ENCODE measurements at places on chromosomes 5 and 9. TPM values are rescaled to one million over a fixed set of nuclear protein-coding genes. Genes with fewer than 3 reads are reported as not detected.

DNA sequence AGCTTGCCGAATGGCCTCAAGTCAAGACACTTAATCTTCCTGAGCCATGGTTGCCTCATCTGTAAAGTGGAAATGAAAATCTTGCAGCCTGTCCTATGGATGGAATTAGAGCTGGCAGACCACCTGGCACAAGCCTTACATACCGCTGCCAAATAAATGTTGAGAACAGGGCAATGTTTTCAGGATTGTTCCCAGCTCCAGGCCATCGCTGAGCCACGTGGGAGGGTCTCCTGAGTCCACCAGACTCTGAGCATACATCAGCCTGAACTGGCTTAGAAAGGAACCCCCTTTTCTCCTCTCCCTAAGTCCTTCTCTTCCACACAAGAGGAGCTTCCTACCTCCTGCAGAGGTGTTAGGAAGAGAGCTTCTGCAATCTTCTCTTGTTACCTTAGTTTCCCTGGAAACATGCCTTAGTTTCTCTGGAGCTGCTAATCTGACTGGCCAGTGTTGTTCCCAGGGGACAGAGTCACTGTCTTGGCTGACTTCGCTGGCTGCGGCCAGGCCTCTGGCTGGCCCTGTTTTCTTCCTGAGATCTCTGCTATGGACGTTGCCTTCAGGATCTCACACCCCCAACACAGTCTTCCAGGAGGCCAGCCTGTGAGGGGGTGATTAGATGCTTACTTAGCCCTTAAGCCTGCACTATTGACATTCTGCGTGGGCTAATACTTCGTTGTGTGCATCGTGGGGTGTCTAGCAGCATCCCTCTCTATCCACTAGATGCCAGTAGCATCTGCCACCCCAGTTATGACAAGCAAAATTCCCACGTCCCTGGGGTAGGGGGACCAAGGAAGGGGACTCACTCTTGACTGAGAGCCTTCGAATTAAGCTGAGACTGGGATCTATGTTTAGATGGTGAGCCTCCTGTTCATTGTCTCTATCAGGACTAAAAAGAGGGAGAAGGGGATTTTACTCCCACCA is 62.2 kb downstream of the BOD1 start:
- DNase-seq = no peak

DNA sequence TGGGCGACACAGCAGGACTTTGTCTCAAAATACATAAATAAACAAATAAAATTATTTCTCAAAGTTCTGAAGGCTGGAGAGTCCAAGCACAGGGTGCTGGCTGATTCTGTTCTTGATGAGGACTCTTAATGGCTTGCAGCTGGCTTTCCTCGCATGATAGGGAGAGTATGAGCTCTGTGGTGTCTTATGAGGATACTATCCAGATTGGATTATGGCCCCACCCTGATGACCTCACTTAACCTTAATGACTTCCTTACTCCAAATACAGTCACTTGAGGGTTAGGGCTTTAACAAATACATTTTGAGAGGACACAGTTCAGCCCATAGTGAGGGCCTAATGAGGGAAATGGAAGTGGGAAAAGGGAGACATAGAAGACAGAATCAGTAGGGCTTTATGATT is 87.7 kb downstream of the FOCAD start:
- no peak for DNase-seq

- no peak for DNase-seq
Measured at GRCh38 chr5:158235159-158235547, 376.2 kb upstream of the CLINT1 start.

OMD gene
- not detected for total RNA-seq

- DNase-seq = no peak
Measured at GRCh38 chr5:38494763-38495162, 61.7 kb downstream of the LIFR start.

All from activated T-cell treated with anti-CD3 and anti-CD28 coated beads, Interleukin-2, amount 50 U/mL, for 4 hours (primary cell).